ENCODE measurements at places on chromosomes 7 and 10. TPM values are rescaled to one million over a fixed set of nuclear protein-coding genes. Genes with fewer than 3 reads are reported as not detected.

ARMH3 gene
- 6.1 TPM for total RNA-seq

MSMB gene
- not detected for total RNA-seq

CD36 gene
- total RNA-seq: 9.4 TPM

LUC7L2 gene
- total RNA-seq: 34.9 TPM

PTN gene
- 0.07 TPM for total RNA-seq

STRIP2 gene
- total RNA-seq: 8.2 TPM

KLF14 gene
- not detected for total RNA-seq

All from mammary microvascular endothelial cell (primary cell).